ENCODE measurements at places on chromosomes 12 and 14.
A peak's percentile ranks its signal among the peaks of the same experiment; 100 is the strongest.

GRCh38 chr14:80959496-80959895 lies 4.1 kb downstream of the TSHR start:
- DNase-seq = no peak

DNA sequence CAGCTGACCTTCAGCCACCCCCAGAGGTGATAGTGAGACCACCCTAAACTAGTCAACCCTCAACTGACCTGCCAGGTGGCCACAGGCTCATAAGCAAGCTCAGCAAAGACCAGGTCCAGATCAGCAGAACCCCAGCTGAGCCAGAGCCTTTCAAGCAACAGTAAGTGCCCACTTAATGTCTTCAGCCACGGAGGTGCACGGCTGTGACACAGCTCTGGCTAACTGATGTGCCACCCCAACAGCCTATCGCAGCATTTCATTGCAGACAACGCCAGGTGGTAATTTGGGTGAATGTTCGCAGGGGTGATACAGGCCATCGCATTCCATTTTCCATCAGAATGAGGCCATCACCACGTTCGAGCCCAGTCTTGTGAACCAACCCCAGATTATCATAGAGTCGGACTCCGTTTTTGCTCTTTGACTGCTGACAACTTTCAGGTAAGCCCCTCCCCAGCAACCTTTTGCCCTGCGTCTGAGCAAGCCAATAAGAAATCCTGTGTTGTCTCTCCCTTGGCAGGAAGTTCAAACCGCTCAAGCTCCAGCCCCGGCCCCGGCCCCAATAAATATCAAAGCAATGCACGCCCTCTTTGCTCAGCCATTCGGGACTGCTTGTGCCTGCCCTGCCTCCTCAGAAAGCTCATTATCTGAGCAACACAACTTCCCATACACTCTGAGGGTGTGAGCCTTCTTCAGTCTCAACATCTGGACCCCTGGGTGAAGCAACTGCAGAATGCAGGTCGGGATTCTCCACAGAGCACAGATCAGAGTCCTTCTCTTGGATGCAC lies 44.4 kb downstream of the JAG2 start:
- DNase-seq = no peak

GRCh38 chr14:55303691-55304145 lies 32.5 kb downstream of the FBXO34 start:
- DNase-seq = no peak

- DNase-seq = no peak
Observed at GRCh38 chr12:14289601-14290000, 75.9 kb upstream of the ATF7IP start.

- DNase-seq = no peak
Observed at GRCh38 chr12:120833849-120834248, 70.3 kb downstream of the SPPL3 start.

- DNase-seq = no peak
Observed at GRCh38 chr14:34935488-34935887, 47.3 kb upstream of the SRP54 start.

GRCh38 chr12:99558109-99558508 lies 89.4 kb upstream of the GARIN6 start:
- no peak for DNase-seq

- peak; percentile 92 for DNase-seq
Observed at GRCh38 chr12:52147367-52147963, 44.3 kb downstream of the KRT80 start.

DNA sequence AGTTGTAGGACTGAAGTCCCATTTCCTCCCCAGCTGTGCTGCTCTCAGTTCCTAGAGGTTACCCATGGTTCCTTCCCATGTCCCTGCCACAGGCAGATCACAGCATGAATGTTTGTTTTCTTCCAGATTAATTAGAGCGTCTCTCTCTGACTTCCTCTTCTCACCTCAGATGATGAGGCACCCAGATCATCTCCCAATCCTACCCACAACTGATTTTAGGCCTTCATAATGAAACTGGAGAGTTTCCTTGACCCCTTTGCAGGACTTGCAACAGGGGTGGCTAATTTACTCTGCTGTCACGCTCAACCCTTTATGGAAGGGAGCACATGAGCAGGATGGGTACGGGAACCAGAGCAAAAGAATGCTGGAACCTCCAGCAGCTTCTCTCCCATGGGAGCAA lies 32.1 kb upstream of the TXNRD1 start:
- DNase-seq = no peak

- no peak for DNase-seq
Observed at GRCh38 chr12:51017452-51017851, 8.7 kb downstream of the SLC11A2 start.

DNA sequence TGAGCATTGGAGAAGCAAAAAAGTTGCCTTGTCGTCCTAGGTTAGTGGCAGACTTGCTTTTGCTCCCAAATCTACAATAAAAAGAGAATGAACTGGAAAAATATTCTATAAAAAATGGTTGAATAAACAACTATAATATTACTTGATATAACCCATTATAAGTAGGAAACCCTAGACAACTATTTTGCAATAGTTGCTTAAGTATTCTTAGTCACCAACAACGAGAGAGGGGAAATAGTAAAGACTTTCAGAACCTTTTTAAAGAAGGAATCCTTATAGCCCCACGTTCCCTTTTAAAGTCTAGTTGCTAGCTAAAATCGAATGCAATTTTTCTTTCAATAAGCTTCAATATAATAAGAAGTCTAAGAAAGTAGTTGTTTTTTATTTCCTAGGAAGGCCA lies 17.5 kb downstream of the AQP6 start:
- no peak for DNase-seq

DNA sequence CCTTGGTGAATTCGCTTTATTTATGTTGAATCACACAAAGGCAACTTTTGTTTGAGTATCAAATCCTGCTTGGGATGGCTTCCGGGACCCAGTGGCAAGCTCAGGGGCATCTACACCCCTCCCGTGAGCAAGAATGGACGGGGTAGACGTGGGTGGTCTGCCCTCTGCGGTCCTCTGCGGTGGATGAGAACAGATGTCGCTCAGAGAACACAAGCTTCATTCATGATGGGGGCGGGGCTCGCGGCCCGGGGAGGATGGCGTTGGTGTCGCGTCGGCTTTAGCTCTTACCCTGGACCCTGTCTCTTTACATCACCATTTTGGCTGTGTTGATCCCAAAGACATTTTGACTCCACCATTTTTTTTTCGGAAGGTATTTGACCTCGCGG lies 158.5 kb upstream of the RTL1 start:
- DNase-seq = no peak

DNA sequence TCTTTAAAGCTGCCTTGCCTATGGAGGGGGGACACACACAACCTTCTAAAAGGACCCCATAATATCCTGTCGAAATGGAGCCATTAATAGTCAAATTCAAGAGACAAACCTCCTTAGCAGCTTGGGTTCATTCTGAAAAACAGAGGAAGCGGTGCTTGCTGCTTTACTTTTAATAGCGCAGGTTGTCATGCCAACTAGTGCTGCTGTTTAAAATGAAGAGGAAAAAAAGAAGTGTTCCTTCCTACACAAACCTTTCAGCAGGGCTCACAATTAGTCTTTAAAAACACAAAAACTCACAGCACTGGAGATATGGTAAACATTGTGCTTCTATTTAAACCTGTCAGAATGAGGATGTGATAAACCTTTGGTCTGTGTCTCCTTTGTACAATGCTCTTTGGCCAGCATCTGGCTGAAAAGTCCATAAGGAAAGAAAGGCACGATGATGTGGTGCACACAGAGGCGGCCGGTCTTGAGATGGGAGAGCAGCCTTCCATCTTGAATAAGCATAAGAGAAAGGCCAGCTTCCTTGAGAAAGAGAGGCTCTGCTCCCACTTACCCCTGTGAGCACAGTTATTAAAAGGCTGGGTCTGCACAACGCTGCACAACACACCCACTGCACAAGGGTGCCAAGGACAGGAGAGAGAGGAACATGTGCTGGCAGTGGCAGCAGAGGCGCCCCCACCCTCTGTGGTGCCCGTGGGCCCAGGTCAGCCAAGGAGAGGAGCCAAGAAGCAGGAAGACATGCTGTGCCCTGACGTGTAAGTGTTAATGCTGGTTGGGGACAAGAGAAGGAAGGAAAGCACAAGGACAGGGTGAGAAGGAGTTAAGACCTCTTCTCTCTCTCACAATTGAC lies 144.6 kb downstream of the TTC7B start:
- no peak for DNase-seq

GRCh38 chr12:16189849-16190248 lies 87.6 kb downstream of the SLC15A5 start:
- DNase-seq = no peak

DNA sequence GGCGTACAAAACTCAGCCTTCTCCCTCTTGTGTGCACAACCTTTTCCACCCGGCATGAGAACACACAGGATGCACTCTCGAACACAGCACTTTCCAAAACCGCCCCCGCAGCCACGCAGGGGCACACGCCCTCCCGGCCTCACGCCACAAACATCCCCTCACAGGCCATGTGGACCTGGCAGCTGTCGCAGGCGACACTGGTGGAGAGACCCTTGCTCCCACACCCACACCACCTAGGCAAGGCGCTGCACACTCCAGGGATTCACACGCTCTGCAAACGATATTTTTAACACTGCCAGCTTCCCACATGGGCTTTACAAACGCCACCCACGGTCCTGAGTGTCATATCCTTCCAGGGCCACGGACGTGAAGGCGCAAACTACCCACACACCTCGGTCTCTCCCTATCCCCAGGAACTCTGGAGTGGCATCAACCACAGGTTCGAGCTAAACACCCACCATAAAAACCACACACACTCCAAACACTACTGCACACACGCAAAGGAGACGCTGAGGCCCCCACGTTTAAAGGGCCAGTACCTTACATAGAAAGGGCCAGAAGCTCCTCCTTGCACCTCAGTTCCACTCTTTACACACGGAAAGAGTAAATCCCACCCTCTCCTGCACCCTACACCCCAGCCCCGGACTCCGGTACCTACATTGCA lies 12.4 kb upstream of the ITGB7 start:
- DNase-seq = no peak

DNA sequence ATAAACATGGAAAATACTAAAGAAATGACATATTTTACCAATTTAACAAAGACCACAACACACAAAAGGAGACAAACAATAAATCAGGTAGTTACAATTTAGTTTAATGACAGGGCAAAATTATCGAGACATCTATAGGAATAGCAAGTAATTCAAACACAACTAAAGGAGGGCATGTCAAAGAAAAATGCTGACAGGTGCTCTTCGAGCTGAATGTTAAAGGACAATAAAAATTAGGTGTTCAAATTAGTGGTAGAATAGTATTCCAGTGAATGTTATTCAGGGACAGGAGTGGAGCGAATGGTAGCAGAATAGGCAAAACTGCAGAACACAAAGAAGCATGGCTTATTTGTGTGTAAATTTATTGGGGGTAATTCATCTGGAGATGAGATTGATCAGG lies 1004.3 kb upstream of the FBXO33 start:
- no peak for DNase-seq

DNA sequence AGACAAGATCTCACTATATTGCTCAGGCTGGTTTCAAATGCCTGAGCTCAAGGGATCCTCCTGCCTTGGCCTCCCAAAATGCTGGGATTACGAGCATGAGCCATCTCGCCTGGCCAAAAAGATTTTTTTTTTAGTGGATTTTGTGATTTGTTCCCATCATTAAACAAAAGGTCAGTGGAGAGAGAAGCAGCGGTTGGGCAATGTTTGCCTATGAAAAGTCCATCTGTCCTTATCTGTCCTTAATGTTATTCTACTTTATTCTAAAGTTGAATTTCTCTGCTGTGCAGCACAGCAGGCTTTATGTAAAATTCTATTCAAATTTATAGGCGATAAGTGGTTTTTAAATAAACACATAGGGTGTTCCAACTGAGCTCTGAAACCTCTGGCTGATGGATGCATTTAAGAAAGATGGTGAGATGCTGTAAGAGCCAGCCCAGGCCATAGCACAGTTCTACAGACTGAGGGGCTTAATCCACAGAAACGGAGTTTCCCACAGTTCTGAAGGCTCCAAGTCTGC lies 18.8 kb downstream of the HCAR2 start:
- no peak for DNase-seq

DNA sequence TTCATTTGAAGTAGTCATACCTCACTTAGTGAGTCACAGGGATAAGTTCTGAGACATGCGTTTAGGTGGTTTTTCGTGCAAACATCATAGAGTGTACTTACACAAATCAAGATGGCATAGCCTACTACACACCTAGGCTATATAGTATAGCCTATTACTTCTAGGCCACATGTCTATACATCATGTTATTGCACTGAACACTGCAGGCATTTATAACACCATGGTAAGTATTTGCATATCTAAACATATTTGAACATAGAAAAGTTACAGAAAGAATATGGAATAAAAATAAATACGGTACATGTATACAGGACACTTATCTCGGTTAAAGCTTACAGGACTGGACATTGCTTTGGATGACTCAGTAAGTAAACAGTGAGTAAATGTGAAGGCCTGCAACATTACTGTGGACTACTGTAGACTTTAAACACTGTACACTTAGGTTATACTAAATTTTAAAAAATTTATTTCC lies 670.6 kb downstream of the SLC16A7 start:
- DNase-seq = peak; percentile 55

- no peak for DNase-seq
Observed at GRCh38 chr14:37669242-37669641, 73.8 kb downstream of the TTC6 start.

GRCh38 chr12:28369483-28369882 lies 179.2 kb downstream of the CCDC91 start:
- no peak for DNase-seq

- DNase-seq = no peak
Observed at GRCh38 chr14:71424941-71425340, 507.3 kb upstream of the RGS6 start.
